ENCODE measurements at places on chromosomes 7 and 10.

GRCh38 chr10:104288355-104288754 lies 19.4 kb downstream of the GSTO2 start:
- DNase-seq = no peak

GRCh38 chr7:112350585-112350984 lies 99.7 kb upstream of the IFRD1 start:
- DNase-seq = no peak

DNA sequence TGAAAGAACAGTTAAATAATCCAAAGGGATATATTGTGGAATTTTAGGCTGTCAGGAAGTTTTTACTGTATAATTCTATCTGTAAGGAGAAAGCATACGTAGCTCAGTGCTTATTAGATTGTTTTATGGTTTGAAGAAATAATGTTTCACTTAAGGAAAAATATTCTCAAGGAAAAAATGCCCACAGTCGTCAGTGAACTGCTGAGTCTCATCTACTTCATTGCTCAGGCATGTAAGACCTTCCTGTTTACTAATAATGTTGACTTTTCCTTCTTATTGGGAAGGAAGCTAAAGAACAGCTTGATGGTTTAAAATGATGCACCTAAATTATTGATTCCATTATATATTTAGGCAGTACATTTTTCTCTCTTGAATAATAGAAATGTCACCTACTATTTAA lies 304.2 kb downstream of the SDK1 start:
- DNase-seq = no peak

DNA sequence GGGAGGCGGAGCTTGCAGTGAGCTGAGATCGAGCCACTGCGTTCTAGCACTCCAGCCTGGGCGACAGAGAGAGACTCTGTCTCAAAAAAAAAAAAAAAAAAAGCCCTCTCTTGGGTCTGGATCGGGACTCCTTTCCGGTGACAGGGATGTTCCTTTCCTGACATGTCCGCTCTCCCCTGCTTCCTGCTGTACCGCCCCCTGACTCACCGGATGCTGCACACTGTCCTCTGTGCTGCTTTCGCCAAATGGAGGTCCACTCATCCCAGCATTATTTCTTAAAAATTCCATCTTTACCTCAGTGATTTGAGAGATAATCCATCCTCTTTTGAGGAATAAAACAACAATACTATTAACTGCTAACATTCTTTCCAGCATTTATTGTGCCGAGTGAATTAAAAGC lies 113.8 kb upstream of the EEPD1 start:
- no peak for DNase-seq

- no peak for DNase-seq
These were observed 3.4 kb downstream of the CLEC2L start for GRCh38 chr7:139526578-139527544.

GRCh38 chr7:136925556-136925955 lies 57.1 kb downstream of the CHRM2 start:
- DNase-seq = no peak

GRCh38 chr10:97731346-97732051 lies 5.4 kb upstream of the ZFYVE27 start:
- peak; percentile 39 for DNase-seq

DNA sequence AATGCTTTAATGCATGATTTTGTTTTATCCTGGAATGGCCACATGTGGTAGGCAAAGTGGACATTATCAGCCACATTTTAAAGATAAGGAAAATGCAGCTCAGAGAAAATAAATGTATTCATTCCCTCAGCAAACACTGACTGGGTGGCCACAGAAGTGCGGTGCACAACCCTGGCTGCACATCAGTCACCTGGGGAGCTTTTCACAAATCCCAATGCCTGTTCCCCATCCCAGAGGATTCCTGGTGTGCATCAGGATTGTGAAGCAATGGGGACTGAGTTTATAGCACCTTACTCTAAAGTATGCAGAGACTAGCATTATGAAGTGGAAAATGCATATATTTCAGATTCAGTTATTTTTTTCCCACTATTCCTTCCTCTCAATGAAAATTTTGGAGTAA lies 193.5 kb upstream of the C7orf33 start:
- no peak for DNase-seq

GRCh38 chr7:144459635-144460034 lies 56.1 kb upstream of the NOBOX start:
- DNase-seq = no peak

DNA sequence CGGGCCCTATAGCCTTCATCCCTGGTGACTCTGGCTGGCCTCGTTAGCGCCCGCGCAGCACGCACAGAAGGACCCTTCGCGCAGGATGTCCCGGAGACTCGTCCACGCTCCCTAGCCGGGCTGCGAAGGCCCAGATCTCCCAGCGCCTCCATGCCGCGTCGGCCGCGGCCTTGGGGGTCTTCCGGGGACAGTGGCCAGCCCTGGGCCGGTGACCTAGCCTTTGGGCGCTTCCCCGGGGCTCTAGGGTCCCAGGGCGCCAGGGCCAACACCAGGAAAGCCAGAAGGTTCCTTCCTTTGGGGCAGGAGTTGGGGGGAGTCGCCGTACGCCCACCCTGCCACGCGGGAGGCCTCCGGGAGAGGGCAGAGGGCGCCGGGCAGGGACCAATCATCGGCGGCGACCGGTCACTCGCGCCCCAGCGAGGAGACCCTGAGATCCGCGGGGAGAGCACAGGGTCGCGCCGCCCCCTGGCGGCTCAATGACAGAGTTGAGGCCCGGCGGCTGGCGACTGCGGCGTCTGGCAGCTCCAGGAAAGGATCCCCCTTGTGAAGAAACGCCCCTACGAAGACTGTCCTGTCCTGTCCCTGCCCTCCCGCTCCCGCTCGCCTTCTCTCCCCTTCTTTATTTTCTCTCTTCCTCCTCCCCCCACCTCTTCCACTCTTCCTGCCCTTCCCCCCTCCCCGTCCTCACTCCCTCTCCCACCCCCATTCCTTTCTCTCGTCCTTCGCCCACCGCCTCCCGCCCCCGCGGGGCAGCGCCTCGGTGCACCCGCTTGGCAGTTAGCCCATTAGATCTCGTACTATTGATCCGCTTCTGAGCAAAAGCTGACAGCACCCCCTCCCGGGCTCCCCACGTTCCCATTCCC lies 62.3 kb upstream of the LBX1 start:
- peak; percentile 56 for DNase-seq
